ENCODE measurements at places on chromosomes 12 and 14. TPM values are rescaled to one million over a fixed set of nuclear protein-coding genes. Genes with fewer than 3 reads are reported as not detected.

- no peak for DNase-seq
Observed at GRCh38 chr14:36270191-36270590, 50.2 kb downstream of the MBIP start.

Gene GUCY2C
- not detected for total RNA-seq

Gene LRP1-AS
- total RNA-seq: not detected

DNA sequence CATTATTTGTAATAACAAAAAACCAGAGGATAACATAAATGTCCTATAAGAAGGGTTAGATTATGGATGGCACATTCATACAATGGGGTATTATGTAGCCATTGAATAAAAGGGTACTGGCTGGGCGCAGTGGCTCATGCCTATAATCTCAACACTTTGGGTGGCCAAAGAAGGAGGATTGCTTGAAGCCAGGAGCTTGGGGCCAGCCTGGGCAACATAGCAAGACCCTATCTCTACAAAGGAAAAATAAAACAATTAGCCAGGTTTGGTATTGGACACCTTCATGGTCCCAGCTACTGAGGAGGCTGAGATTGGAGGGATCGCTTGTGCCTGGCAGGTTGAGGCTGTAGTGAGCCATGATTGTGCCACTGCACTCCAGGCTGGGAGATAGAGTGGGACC is 14.8 kb downstream of the PTPN11 start:
- no peak for DNase-seq

Gene CIT
- total RNA-seq: 20.6 TPM

DNA sequence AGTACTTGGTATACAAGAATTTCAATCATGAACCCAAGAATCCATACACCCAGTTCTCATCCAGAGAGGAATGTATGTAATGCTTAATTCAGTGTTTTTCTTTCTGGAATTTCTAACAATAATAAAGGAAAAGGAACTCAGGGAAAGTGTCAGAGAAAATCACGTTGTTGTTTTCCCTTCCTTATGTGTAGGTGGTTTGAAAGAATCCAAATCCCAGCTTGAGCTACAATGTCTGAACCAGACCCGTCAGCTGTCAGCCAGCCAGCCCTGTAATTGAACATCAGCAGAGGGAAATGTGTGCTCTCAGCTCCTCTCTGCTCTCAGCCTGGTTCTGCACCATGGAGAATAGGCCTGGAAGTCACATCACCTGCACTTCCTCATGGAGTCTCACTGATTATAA is 126.5 kb downstream of the TMEM30B start:
- DNase-seq: no peak

DNA sequence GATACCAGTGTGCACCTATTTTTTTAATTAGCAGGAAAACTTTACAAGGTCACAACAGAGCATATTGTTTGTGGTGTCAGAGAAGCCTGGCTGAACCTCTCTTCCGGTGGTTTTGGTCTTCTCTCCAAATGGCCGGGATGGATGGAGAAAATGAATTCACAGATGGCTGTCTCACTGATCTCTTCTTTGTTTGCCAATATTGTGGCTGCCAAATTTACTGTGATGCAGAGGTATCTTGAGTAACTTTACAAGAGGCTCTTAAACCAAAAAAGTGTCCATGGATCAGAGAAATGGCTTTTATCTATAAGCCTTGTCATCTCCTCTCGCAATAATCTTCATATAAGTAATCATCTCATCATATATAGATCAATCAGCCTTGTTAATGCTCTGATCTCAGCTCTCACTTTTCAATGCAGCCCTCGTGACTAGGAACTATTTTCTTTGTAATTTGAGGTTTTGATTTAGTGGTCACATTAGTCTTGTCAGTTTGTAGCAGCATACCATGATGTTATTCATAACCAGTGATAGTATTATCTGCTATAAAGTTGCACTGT is 308.1 kb downstream of the EGLN3 start:
- DNase-seq: peak; percentile 53

Gene BATF
- total RNA-seq: not detected

Gene CS
- 95.8 TPM for total RNA-seq

DNA sequence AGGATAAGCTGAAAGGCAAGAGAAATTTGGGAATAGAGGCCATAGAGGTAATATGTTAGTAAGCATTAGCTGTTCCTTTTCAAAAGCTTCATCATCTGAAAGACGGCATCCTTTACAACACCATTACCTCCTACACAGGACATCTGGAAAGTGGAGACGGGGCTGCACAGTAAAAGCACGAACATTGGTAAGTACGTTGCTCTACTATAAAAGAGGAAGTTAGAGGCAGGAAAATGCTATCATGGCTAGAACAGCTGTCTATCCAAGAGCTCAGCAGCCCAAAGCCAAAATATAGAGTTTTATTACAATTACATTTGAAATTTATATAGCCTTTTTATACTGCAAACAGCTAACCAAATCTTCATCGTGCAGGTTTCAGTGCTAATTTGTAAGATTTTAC is 172.3 kb upstream of the GRIP1 start:
- no peak for DNase-seq

- DNase-seq: no peak
Observed at GRCh38 chr14:67952786-67953185, 133.2 kb downstream of the RAD51B start.

Gene KLHL33
- not detected for total RNA-seq

GRCh38 chr14:32710731-32711680 is 227.7 kb upstream of the NPAS3 start:
- peak; percentile 59 for DNase-seq

DNA sequence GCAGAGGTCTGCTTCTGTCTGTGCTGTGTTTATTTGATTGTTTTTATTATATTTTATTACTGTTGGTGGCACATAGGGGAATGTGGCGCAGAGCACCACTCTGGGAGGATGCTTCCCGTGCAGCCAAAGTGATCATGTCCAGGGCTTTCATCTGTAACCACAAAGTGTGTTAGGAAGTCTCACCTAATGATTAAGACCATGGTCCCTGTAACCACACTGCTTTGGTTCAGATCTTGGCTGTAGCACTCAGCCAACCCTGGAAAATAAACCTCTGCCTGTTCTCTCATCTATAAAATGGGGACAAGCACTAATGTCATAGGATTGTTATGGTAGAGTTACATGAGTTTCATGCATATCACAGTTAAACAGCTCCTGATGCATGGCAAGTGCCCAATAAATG is 1.9 kb downstream of the RESF1 start:
- DNase-seq: no peak

DNA sequence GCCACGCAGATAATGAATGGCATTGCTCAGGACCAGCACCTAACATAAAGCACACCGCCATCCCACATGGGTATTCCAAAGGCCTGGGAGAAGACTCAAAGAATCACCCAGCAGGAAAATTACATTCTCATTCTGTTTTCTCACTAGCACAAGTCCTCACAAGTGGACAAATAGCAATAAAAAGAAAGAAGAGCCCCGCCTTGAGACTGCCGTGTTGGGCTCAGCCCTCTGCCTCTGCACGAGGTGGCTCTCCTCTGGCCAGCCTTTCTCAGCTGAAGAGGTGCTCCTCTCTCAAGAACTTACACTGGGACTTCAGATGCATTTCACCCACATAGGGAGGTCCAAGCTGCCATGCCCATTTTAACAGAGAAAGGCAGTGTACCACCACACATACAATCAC is 207.5 kb downstream of the SPTSSA start:
- DNase-seq: no peak

DNA sequence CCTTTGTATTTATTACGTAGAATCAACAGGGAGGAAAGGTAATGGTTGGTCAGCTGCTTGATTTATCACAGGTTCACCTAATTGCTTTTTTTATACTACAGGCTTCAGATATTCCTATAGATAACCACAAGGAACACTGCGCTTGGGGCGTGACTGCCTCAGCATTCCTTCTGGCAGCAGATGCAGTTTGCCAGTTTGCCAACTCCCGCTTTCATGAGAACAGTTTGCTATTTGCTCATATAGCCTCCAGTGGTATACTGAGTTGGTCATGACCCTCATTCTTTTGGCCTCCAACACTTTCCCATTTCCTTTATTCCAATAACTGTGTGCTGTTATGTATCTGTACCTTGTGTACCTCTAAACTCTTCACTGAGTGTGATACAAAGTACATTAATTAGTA is 38.6 kb upstream of the ACSM4 start:
- DNase-seq: no peak

Gene NDUFA9
- total RNA-seq: 186 TPM

- no peak for DNase-seq
Observed at GRCh38 chr12:115433014-115433634, 749.1 kb upstream of the TBX3 start.

GRCh38 chr14:106060276-106060975 is 534.0 kb downstream of the TMEM121 start:
- no peak for DNase-seq

Gene FGD4
- 5.2 TPM for total RNA-seq

DNA sequence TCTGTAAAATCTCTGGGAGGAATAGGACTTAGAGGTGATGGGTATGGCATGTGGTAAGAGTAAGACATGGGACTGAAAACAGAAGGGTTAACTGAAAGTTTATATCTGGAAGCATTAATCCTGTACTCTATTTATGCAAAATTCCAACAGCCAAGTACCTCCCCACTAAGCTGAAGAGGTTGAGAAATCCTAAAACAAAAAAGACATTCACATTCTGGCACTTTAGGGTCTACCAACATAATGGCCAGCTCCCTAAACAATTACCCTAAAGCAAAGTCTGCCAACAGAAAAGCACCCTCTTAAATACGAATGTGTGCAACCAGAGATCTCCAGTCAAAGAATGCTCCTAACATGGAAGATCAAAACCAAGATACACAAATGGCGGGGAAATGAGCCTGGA is 87.4 kb downstream of the GTF2A1 start:
- no peak for DNase-seq

DNA sequence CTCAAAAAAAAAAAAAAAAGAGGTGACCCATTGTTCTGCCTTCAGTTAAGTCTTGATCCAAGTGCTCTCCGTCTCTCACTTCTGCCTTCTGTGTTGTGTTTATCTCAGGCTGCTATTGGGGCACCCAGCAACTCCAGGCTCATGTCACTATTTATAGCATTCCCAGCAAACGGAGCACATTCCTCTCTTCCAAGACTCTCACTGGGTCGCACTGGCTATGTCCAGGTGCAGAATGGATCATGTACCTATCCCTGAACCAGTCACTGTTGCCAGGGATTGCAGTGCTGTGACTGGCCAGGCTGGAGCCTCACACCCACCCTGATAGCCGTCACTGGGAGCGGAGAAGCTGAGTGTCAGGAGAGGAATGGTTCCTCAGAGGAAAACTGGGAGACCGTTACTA is 31.2 kb downstream of the RHOF start:
- DNase-seq: no peak

DNA sequence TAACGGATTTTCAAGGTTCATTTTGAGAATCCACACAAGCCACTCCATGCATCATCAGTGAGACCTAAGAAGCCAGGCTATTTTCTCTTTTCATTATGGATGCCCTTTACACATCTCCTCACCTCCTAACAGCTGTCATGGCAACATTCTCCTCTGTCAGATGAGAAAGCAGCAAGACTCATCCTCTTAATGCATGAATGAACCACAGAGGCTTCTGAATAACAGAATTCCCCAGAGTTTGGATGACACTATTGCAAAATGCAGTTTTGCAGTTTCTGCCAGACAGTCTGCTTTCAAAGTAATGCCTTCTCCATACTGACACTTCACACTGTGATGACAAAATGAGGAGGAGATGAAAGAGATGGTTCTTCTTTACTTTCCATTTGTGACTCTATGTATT is 286.7 kb upstream of the GRIP1 start:
- DNase-seq: no peak

DNA sequence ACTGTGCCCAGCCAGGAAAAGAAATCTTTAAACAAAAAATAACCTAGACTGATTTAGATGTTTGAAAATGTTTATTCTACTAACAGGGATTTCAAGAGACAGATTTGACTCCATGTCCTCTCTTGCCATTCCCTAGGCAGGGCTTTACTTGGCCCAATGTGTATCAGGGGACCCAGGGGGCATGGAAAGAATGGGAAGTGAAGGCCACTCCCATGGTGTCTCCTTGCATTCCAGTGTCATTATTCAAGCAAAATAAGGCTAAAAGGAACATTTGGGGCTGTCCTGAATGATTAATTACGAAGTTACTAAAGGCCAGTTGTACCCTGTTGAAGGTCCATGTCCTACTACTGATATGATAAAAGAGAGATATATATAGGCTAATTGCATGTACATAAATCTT is 151.9 kb upstream of the ATF7IP start:
- DNase-seq: peak; percentile 5

Gene DUSP6
- 94.7 TPM for total RNA-seq

DNA sequence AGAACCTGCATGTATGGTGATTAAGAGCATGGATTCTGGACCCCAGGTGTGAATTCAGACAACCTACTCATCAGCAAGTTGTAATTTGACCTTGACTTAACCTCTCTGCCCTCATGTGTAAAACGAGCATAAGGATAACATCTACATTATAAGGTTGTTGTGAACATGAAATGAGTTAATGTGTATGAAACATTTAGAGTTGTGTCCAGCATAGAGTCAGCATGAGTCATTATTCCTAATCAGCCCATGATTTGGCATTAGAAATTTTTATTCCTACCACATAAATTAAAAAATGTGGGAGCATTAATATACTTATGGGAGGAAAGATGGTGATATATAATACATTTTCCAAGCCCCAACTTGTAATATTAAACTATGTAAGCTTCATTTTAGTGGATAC is 95.9 kb upstream of the DDHD1 start:
- DNase-seq: no peak

DNA sequence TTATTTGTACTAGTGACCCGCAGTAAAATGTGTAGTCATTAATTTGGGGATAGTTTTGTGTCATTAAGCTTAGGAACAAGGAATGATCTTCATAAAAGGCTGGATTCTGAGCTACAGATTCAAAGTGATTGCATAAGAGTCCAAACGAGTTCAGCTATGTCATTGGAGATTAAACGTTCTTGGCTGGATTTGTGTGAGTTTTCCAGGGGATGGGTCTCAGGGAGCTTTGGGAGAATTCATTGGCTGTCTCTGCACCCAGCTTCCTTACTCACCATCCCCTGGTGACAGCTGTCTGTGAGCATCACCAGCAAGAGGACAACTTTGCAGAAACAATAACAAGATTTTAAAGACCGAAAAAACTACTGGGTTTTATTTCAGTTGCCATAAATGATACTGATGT is 130.4 kb downstream of the DAAM1 start:
- DNase-seq: no peak

- no peak for DNase-seq
Observed at GRCh38 chr14:90321891-90322290, 9.8 kb downstream of the NRDE2 start.

GRCh38 chr14:65360144-65360784 is 52.3 kb upstream of the FUT8 start:
- no peak for DNase-seq

DNA sequence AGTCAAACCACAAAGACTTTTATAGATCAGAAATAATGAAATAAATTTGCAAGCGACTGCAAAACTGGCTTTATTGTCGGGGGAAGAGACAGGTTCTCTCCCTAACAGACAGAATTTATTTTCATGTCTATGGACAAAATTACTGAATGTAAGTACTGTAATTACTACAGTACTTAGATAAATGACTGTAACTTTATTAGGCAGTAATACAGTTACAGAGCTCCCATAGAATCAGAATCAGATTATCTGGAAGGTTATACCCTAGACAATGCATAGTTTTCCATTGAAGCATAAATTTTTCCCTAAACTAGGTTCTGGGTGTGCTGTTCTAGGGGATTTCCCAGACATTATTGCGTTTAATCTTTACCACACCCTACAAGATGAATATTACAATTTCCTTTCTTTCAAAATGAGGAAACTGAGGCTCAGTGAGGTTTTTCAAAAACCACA is 114.2 kb downstream of the C12orf75 start:
- DNase-seq: no peak

Gene CYP27B1
- 2.6 TPM for total RNA-seq

Gene OR4E2
- not detected for total RNA-seq

All from Daoy (cell line).